ENCODE measurements at places on chromosomes 2 and 18. TPM values are rescaled to one million over a fixed set of nuclear protein-coding genes. Genes with fewer than 3 reads are reported as not detected.
A peak's percentile ranks its signal among the peaks of the same experiment; 100 is the strongest.

DNA sequence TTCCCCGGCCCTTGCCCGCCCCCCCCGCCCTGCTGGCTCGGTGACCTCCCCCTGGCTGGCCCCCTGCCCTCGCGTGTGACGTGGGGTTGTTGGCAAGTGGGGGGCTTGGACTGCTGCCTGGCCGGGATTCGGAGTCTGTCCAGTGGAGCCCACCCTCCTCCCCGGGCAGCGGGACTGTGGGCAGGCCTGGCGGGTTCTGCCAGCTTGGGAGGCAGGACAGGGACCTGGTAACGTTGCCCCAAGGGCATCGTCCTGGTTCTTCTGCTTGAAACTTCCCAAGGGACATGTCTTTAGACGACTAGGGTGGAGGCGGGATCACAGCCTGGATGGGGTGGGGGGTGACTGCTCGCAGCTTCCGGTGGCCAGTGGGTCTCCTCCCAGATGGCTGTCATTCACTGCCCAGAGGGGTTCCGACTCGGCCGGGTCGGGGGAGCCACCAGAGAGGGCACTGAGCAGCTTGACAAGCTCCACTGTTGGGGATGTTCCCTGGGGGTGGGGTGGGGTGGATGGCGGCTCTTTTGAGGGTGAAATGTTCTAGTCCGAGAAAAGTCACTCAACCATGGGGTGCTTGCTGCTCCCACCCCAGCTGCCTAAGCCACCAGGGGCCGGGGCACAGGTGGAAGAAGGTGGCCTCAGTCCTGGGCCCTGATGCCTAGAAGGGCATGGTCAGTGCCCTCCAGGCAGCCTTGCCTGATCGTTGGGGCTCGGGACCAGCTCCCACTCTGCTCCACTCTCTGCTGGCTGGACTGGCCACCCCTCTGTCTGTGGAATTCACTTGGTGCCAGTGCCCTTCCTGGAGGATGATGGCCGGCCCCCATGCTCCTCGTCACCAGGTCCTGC, 4.3 kb upstream of the HS6ST1 start:
- DNase-seq: peak; percentile 10

DNA sequence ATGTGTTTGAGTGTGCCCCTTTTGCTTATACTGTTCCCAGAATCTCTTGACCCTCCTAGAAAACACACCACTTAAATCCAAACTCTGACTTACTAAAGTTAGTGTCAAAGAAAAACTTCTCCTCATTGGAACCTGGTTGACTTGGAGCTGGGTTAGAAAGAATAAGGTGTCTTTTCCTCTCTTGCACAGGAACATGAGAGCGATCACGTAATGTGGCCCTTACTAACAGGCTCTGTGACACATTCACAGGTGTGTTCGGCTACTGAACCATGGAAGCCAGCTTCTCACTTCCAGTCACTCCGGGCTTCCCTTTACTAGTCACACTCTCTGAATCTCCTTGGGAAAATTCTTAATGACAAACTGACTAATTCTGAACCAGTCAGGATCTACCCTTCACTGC, 5.4 kb upstream of the POU3F3 start:
- no peak for DNase-seq

DNA sequence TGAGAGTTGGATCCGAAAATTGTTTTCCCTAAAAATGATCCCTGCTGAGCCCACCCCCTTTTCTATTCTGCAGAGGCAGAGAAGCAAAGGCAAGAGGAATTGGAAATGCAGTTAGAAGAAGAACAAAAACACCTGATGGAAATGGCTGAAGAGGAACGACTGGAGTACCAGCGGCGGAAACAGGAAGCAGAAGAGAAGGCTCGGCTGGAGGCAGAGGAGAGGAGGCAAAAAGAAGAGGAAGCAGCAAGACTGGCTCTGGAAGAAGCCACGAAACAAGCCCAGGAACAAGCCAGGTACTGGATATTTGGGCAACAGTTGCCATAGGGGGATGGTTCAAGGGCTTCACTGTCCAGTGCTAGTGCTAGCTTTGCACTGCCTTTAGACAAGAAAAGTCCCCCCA, 41.7 kb downstream of the SUMO1 start:
- DNase-seq: no peak

DNA sequence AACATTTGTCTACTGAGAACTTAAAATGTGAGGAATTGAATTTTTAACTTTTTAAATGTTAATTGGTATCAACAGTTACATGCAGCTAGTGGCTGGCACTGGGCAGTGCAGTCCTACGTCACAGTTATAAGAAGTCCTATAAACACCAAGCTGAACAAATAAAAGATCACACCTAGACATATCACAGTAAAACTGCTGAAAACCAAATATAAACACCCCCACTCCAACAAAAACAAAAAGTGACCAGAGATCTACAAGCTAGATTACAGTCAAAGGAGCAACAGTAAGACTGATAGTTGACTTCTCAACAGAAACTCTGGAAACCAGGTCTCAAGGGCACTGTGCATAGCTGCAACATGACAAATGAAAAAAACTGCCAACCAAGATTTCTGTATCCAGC, 19.4 kb downstream of the TLK1 start:
- DNase-seq: no peak

- no peak for DNase-seq
Measured at GRCh38 chr18:9916077-9916639, 2.3 kb downstream of the VAPA start.

DNA sequence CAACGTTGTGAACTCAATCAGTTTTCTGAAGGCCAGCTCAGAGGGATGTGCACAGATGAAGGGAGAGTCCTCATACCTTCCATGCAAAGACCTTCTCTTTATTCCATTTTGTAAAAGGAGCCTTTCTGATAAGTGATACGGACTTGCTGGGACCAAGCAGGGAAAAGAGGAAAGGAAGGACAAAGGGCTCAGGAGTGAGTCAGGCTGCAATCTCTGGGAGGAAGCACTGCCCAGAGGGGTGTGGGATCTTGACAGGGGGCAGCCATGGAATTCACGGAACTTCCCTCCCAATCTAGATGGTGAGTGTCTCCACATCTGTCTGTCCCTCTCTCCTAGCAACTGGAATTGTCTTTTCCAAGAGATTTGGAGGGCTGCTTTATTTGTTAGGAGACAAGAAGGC, 281.4 kb upstream of the CELF4 start:
- DNase-seq: no peak

- no peak for DNase-seq
Measured at GRCh38 chr2:203594541-203594940, 59.4 kb upstream of the RAPH1 start.

RGPD3 gene
- total RNA-seq: 0.14 TPM

DOCK10 gene
- 20.1 TPM for total RNA-seq

Data from mucosa of gallbladder (tissue), 1 donor.